ENCODE measurements at places on chromosomes 1 and 21. TPM values are rescaled to one million over a fixed set of nuclear protein-coding genes. Genes with fewer than 3 reads are reported as not detected.

DNA sequence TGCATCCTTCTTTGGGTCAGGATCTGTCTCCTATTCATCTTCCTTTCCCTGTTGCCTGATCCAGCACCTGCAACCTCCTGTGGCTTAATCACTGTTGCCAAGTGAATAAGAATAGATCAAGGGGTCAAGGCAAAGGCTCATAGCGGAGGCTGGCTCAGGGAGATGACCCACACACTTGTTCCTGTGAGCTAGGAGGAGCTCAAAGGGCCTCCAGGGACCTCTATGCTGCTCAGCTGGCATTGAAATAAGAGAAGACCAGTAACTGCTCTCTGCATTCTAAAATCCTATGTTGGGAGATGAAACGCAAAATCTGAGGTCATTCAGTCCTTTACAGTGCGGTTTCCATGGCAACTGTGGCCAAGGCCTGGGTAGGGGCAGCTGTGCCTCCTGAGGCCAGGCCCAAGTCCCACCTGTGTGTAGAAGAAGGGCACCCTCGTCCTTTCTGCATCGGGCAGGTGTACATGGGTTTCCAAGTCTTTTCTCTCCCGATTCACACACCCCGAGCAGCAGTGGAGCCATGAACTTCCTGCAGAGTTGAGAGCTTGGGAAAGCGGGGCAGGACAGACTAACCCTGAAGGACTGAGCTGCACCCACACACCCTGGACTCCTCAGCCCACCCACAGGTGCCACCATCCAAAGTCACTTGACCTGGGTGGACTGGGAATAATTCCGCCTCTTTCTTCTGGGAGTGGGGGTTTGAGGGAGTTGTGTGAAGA, 27.8 kb upstream of the STUM start:
- no peak for DNase-seq

DNA sequence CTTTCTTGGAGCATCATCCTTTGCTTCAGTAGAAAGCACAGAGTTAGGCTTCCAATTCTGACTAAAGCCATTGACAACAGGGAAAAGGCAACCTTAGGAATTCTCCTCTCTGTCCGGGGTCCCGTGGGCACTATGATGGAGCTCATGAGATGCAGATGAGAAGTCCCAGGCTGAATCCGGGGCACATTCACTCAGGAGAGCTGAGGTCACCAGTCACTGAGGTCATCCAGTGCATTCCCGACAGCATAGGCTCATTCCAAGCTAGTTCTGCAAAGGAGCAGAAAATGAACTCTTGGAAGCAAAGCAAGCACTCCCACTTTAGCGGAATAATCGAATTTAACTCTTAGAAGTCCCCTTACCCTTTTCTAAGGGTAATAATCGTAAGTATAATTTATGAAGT, 6.8 kb downstream of the CR1 start:
- no peak for DNase-seq

- DNase-seq: no peak
These were observed 479.3 kb upstream of the RUNX1 start for GRCh38 chr21:35528116-35529042.

The ILDR2 gene
- 0.92 TPM for total RNA-seq

The FCER1G gene
- total RNA-seq: 27.0 TPM
